ENCODE measurements at places on chromosomes 6 and 20. TPM values are rescaled to one million over a fixed set of nuclear protein-coding genes. Genes with fewer than 3 reads are reported as not detected.
A peak's percentile ranks its signal among the peaks of the same experiment; 100 is the strongest.

GRCh38 chr6:168456907-168457652 lies 16.1 kb downstream of the SMOC2 start:
- no peak for DNase-seq

The ELOVL2 gene
- 9.8 TPM for polyA plus RNA-seq

DNA sequence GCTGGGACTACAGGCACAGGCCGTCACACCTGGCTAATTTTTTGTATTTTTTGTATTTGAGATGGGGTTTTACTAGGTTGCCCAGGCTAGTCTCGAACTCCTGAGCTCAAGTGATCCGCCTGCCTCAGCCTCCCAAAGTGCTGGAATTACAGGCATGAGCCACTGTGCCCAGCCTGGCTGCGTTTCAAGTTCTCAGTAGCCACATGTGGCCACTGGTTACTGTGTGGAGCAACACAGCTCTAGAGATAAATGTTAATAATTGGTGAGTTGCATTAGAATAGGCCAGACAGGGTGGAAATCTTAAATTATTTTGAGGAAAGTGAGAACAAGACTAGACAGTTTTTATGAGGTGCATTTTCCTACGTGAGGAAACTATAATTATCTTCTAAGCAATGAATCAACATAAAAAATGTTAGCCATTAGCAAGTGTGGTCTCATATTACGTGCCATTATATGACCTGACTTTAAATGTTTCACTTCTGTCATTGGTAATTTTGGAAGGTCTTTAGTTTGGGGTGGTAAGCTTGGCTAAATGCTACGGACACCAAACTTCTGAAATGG lies 129.6 kb downstream of the PLEKHG1 start:
- DNase-seq: no peak

The SRMS gene
- not detected for polyA plus RNA-seq

The FAXC gene
- polyA plus RNA-seq: 4.7 TPM

The SNAI1 gene
- 7.9 TPM for polyA plus RNA-seq

- DNase-seq: no peak
Observed at GRCh38 chr6:42224222-42225028, 6.8 kb upstream of the MRPS10 start.

- peak; percentile 24 for DNase-seq
Observed at GRCh38 chr20:42366626-42367025, 748.4 kb upstream of the CHD6 start.

DNA sequence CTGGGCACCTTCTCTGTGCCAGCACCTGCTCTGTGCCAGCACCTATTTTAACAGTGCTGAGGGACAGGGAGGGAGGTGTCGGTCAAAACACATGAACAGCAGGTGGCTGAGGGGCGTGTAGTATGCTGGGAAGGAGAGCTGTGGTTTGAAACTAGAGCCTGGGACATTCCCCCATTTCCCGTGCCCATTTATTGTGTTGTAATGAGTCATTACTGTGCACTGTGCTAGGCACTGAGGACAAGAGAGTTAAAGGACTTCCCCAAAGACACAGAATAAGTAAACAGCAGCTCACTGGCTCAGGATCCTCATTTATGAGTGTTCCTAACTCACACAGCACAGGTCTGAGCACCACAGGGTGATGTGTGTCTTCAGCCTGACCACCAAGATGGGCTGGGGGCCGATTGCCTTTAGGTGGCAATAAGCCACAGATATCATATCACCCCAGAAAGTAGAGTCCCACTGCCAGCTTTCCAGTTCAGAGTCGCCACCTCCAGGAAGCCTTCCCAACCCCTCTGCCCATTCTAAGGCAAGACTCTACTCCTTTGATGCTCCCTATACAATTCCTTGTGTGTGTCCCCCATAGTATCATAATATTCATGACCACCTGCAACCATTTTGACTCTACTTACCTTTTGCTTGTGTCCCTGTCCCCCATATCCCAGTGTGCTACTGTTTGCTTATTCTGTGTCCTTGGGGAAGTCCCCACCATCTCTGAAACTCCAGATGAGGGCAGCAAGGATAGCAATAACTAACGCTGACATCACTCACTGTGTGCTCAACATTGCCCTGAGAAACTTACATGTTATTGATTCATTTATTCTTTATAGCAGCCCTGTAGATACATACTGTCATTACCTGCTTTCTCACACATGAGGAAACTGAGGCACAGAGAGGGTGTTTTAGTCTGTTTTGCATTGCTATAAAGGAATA lies 87.3 kb downstream of the TOX2 start:
- no peak for DNase-seq

- DNase-seq: no peak
Observed at GRCh38 chr6:5411414-5411813, 150.1 kb downstream of the FARS2 start.

The CGA gene
- 0.56 TPM for polyA plus RNA-seq

DNA sequence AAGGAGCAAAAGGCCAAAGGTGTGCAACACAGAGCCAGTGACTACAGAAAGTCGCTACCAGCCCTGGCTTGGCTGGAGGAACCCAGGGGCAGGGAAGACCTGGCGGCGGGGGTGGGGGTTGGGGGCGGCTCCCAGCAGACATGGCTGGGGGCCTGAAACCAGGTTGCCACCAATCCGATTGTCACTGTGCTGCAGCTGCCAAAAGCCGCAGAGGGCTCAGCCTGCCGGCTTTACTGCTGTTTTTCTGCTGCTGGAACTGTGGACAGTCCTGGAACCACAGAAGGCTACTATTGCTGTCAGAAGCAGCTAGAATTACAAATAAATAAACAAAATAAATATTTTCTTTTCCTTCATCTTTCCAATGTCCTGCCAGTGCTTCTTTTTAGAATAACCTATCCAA lies 25.7 kb upstream of the OGFRL1 start:
- no peak for DNase-seq

DNA sequence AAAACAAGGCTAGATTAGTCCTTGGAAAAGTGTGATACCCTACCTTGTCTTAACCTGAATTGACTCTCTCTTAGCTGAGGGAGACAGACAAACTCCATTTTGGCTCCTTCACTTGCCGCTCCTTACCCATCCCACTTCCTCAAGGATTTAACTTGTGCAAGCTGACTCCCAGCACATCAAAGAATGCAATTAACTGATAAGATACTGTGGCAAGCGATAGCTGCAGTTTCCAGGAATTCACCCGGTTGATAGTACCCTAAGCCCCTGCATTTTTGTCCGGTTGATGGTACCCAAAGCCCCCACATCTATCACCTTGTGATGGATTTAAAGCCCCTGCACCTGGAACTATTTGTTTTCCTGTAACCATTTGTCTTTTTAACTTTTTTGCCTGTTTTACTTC lies 1.9 kb upstream of the SERINC3 start:
- no peak for DNase-seq

The TAGAP gene
- polyA plus RNA-seq: 2.6 TPM

GRCh38 chr6:148465011-148465335 lies 122.3 kb downstream of the SASH1 start:
- DNase-seq: no peak

The SLC17A3 gene
- polyA plus RNA-seq: not detected

GRCh38 chr6:124795643-124796463 lies 166.4 kb upstream of the RNF217 start:
- DNase-seq: no peak

DNA sequence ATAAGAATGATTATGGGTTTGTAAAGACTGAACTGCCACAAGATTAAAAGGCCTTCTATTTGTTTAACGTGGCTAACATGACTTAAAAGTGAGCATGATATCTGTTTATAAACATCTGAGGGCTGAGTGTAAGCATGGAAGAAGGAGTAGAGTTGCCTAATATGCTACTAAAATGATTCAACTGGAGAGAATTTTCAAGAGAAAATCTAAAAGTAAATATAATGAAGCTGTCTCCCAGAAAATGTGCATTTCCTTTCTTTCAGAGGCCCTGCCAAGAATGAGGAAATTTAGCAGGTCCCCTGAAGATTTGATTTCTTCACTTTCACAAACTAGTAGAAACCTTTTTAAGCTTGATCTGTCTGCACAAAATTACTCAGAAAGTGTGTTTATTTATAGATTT lies 4.2 kb upstream of the EYA4 start:
- no peak for DNase-seq

GRCh38 chr20:24207803-24208300 lies 219.3 kb upstream of the GGTLC1 start:
- no peak for DNase-seq

The CNKSR3 gene
- 57.9 TPM for polyA plus RNA-seq

DNA sequence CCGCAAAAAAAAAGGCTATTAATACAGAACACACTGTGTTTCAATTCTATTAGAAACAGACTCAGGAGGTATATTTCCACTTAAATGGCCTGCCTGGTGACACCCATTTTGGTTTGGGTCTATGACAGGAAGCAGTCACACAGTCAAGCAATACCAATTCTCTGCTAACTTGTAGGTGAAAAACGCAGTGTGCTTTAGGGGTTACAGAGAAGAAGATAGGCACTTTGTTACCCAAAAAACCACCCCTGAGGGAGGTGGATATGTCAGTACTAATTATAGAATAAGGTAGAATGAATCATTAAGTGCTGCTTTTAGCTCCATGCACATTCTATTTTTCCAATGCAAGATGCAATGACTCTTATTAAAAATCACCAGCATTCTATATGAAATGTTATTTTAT lies 53.8 kb downstream of the DNAAF9 start:
- DNase-seq: no peak

DNA sequence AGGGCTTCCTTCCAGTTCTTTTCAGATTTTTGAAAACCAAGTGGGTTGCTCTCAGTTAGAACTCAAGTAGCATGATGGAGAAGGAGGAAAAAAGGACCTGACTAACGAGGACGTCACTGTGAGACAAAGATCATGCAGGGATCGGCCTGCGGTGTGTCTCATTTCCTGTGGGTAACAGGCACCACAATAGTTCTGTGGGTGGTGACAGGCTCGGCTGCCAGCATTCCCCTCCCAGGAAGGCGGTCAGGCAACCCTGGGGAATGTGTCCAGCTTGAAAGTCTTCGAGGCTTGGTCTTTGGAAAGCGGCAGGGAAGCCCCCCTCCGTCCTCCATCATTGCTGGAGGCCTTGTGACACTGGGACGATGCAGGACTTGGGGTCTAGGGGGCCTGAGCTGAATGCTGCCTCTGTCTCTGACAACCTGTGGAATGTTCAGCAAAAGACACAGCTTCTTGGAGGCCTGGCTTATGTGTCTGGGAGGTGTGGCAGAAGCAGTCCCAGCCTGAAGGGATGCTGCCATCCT lies 121.0 kb downstream of the BCAS1 start:
- no peak for DNase-seq

The PPP1R16B gene
- polyA plus RNA-seq: 6.5 TPM

The HLA-DRA gene
- polyA plus RNA-seq: 77.2 TPM

DNA sequence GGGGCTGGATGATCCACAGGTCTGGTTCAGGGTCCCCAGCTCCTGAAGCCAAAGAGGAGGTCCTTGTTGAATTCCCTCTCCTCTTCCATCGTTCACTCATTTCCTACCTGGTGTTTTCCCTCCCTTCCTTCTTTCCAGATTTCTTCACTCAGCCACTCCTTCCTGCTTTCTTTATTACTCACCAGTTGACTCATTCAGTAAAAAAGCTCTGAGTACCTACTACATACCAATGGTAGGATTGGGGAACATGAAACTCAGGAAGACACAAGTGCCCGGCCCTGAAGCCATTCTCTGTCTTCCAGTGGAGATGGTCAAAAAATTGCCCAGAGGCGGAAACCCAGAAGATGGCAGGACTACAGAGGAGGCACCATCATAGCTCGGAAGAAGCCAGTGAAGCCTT lies 11.9 kb upstream of the NSFL1C start:
- DNase-seq: no peak

The OR2H1 gene
- polyA plus RNA-seq: not detected

GRCh38 chr20:45975686-45976085 lies 3.7 kb upstream of the ZNF335 start:
- DNase-seq: no peak

The LAMA2 gene
- 34.5 TPM for polyA plus RNA-seq

Measured in left renal pelvis (tissue), 4 donors.